ENCODE measurements at places on chromosomes 2 and 18.
A peak's percentile ranks its signal among the peaks of the same experiment; 100 is the strongest.

GRCh38 chr2:2901384-2902345 is 476.0 kb downstream of the EIPR1 start:
- DNase-seq: no peak

GRCh38 chr2:75949385-75950030 is 238.8 kb upstream of the GCFC2 start:
- no peak for DNase-seq

DNA sequence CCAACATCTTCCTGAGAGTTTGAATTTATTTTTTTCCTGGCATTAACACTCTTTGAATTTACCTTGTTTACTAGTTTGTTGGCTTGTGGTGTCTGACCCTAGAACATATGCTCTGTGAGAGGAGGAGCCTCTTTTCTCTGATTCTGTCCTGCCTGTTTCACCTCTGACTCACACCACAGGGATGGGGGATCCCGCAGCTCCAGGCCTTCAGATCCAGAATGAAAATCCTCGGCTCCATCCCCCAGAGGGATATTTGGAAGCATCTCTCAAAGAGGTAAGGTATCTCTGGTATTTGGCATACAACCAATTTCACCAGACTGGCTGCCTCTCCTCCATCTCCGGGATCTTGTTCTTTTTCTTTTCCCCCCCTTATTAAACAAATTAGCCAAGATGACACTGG is 104.7 kb downstream of the GPR39 start:
- DNase-seq: no peak

DNA sequence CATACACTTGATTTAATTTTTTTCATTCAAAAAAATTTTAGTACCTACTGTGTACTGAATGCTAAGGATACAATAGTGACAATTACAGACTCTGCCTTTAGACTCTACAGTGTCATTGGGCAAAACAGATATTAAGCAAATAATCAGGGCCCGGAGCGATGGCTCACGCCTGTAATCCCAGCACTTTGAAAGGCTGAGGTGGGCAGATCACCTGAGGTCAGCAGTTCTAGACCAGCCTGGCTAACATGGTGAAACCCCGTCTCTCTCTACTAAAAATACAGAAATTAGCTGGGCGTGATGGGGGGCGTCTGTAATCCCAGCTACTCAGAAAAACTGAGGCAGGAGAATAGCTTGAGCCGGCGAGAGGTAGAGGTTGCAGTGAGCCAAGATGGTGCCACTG is 1.4 kb downstream of the UBXN2A start:
- no peak for DNase-seq

DNA sequence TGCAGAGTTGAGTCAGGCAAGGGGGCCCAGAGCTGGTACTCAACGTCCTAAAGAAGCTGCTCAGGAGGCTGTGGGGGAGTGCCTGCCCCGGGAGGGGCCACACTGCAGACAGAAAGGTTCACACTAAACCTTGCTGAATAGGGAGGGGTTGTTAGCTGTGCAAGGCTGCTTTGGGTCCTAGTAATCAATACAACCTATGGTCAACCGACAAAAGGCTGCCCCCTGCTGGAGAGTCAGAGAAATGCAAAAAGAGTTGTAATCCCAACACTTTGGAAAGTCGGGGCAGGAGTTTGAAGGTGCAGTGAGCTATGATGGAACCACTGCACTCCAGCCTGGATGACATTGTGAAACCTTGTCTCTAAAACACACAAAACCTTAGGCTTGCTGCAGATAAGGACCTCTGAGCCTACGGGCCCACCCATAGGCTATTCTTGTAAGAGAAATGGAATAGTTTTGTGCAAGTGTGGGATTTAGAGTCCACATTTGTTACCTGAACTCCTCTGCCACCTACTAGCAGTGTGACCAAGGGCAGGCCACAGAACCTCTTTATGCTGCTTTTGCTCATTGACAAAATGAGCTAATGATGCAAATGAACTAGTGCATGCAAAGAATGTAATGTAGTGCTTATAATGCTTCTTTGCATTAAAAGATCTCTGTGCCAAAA is 81.5 kb downstream of the PRPF40A start:
- DNase-seq: peak; percentile 38

DNA sequence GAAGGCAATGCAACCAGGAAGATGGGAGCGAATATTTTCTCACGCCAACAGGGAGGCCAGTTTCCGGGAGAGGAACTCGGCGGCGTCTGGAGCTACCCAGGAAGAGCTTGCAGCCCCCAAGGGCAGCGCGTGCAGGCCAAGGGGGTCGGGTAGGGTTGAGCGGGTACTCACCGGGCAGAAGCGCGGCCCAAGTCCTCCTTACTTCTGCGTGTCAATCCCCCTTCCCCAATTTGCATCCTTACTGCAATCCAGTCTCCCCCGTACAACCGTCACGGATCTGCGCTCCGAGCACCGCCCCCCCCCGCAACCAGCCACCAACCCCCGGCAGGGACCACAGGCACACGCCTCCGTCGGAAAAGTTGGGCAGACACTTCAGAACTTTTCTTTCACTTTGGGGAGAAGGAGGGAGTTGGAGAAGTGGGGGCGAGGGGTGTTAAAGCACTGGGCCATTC is 1.3 kb downstream of the ATP8B1 start:
- no peak for DNase-seq

DNA sequence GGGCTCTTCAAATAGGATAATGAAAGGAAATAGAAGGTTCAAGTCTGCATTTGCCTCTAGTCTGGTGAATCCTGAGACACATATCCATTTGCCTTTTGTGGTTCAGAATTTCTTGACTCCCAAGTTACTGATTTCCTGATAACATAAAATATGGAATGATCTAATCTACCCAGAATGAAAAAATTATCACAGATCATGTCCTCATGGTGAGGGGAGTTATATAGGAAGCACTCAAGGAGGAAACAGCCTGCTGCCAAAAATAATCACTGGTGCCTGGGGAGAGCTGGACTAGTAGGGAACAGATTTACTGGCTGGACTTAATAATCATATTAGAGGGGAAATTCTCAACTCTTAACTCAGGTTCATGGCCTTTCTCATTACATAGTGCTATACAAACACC is 95.5 kb upstream of the STK17B start:
- DNase-seq: no peak

DNA sequence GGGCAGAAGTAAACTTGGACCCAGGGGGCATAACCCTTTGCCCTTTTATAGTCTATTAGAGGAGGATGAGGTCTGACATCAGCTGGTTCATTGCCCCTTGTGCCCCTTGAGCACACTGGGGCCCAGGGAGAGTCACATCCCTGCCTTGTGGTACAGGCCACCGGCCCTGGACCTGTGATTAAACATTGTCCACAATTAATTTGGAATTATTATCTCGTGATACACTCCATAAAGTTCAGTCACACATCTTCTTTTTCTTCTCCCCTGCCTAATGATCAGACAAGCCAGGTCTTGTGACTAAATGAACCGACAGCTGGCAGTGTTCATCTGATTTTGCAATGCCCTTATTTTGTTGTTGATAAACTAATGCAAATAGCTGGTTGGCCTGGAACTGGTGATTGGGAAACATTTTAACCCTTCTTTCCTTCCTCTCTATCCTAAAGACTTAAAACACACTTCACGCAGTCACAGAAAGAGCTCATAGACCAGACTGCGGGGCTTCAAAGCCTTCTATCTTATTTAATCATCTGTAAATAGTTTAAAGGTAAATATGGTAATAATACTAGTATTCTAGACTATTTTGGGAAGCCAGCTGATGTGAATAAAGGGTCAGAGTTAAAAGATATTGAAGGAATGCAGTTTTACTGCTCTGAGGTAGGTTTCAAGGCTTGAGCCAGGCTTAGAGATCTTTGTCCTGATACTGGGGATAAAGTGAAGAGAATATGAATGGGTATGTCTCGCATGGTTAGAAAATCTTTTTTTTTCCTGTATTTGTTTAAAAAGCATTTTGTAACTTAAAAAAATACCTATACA is 13.4 kb downstream of the IL1R1 start:
- DNase-seq: no peak

DNA sequence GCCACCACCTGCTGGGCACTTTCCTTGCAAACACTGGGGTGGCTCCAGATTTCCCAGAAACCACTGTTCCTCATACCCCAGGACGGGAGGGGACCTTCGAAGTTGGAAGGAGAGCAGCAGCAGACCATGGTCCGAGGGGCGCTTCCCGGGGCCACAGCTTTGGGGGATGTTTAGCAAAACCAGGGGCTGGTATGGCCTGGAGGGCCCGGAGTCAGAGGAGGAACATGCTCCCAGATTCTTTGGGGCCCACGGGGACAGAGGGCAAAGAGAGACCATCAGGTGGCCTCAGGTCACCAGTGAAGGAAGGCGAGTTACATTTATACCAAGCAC is 25.3 kb downstream of the HS6ST1 start:
- no peak for DNase-seq

- DNase-seq: no peak
These were observed 8.8 kb upstream of the POMC start for GRCh38 chr2:25177211-25177611.

- DNase-seq: no peak
These were observed 3.1 kb downstream of the ANXA4 start for GRCh38 chr2:69745035-69745434.

- DNase-seq: no peak
These were observed 1.1 kb upstream of the GAL3ST2 start for GRCh38 chr2:241775223-241776177.

- DNase-seq: no peak
These were observed 479.3 kb upstream of the HS6ST1 start for GRCh38 chr2:128797937-128798336.

GRCh38 chr2:71455741-71456569 is 2.6 kb downstream of the DYSF start:
- no peak for DNase-seq

- no peak for DNase-seq
These were observed 167.9 kb downstream of the PAX3 start for GRCh38 chr2:222130855-222131254.

DNA sequence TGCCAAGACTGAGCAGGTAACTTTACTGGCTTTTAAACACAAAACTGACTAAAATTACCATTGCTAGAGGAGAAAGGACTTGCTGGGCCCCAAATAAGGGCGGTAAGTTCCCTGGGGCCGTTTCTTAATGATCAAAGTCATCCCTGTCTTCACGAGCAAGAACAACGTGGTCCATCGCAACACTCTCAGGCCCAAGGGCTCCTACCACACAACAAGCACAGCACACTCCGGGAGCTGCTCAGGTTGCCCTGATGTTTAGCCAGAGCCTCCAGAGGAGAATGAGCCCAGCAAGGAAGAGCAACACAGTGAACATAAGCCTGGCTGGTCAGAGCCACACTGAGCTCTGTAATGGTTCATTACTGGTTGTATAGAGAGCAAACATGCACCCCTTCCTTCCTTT is 102.7 kb downstream of the DYNC1I2 start:
- DNase-seq: no peak

DNA sequence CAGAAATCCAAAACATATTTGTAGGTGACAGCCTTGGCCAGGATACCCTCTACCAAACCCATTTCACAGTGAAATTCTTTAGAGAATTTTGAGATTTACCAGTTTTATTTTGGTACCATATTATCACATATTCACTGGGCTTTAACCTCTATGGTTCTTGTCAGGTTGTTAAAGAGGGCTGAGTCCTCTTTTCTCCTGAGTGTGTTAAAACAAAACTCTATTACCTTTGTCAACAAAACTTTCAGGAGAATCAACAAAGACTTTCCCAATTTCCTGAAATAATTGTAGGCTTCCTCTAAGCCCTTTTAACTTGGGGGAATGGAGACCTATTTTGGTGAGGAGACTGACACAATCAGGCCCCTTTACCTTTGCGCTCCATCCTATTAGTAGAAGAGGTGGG is 155.2 kb downstream of the TRABD2A start:
- no peak for DNase-seq

DNA sequence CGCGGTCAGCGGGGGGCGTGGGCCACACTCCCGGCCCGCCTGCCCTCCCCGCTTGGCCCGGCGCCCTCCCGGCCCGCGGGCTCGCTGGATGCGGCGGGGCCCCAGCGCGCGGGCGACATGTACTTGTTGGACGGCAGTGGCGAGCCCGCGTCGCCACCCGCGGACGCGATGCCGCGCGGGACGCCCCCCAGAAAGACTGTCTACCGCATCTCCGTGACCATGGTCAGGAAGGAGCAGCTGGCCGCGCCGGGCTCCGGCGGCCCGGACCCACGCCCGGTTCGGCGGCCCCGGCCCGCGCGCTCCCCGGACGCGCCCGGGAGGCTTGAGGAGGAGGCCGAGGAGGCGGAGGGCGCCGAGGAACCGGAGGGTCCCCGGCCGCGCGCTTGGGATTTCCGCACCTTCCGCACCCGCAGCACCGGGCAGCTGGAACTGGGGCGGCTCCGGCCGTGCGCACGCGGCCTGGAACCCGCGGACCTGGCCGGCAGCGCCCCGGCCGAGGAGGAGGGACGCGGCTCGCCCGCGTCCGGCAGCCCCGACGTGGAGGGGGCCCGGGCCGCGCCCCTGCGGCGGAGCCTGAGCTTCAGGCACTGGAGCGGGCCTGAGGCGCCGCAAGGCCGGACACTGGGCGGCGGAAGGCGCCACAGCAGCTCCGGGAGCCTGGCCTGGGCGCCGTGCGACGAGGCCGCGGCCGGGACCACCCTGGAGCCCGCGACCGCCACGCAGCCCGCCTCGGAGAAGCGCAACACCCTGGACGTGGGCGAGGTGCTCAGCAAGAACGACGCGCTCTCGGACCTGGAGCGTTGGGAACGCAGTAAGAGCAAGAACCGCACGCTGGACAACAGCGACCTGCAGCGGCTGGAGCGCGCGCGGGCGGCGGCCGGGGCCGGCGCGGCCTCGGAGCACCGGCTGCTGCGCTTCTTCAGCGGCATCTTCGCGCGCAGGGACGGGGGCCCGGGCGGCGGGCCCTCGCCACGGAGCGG is 176.4 kb downstream of the AGAP1 start:
- no peak for DNase-seq
